Activated CD4-positive, alpha-beta T cell treated with anti-CD3 and anti-CD28 coated beads, Interleukin-2, amount 10 ng/mL, durations not matched to agents 24 days and 14 days (primary cell): ENCODE measurements at places on chromosomes 11 and 22. TPM values are rescaled to one million over a fixed set of nuclear protein-coding genes. Genes with fewer than 3 reads are reported as not detected.

Gene GAB4
- not detected in 2 replicates for total RNA-seq

Gene TSPAN32
- total RNA-seq, result 2.4 and 2.6 TPM in 2 replicates

Gene WNT7B
- not detected in 2 replicates for total RNA-seq

DNA sequence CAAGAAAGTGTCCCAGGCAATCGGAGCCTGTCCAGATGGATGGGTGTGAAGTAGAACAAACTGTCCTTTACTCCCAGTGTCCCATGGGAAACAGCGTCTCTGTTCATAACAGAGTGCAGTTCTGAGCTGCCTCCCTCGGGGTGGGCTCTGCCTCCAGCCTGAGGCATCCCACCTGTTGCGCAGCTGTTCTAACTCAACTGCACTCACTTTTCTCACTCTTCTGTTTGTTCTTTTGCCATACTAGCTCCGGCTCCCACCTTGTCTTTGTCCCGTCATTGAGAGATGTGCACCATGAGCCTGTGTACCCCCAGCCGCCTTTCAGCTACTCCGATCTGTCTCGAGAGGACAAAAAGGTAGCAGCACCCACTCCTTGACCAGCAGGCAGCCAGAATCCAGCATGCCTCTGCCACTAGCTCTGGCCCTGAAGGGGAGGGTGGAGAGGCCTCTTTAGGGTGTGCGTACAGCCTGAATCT is 20.7 kb upstream of the CDC42EP2 start:
- H3K4me3 ChIP-seq, result no peak overlapping the region
- no peak overlapping the region for H3K27ac ChIP-seq
- DNase-seq, result no peak
- peaks cover 54% of the 10 kb centered on the region for H3K36me3 ChIP-seq

DNA sequence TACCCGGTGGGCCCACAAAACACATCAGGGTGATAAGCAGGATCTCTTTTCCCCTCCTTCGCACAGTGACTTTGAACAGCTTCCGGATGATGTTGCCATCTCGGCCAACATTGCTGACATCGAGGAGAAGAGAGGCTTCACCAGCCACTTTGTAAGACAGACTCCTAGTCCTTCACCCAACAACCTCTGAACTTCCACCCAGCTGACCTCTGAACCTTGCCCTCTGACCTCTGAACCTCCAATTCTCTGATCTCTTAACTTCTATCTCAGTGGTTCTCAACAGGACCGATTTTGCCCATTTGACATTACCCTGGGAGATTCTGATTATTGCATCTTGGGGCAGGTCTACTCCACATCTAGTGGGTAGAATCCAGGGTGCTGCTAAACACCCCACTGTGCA is 3.2 kb downstream of the NCF4 start:
- no peak overlapping the region for H3K4me3 ChIP-seq
- no peaks in the 10 kb centered on the region for H3K27me3 ChIP-seq
- H3K36me3 ChIP-seq, result peaks cover 34% of the 10 kb centered on the region
- no peak for DNase-seq
- peaks cover 55% of the 10 kb centered on the region for H3K4me1 ChIP-seq

DNA sequence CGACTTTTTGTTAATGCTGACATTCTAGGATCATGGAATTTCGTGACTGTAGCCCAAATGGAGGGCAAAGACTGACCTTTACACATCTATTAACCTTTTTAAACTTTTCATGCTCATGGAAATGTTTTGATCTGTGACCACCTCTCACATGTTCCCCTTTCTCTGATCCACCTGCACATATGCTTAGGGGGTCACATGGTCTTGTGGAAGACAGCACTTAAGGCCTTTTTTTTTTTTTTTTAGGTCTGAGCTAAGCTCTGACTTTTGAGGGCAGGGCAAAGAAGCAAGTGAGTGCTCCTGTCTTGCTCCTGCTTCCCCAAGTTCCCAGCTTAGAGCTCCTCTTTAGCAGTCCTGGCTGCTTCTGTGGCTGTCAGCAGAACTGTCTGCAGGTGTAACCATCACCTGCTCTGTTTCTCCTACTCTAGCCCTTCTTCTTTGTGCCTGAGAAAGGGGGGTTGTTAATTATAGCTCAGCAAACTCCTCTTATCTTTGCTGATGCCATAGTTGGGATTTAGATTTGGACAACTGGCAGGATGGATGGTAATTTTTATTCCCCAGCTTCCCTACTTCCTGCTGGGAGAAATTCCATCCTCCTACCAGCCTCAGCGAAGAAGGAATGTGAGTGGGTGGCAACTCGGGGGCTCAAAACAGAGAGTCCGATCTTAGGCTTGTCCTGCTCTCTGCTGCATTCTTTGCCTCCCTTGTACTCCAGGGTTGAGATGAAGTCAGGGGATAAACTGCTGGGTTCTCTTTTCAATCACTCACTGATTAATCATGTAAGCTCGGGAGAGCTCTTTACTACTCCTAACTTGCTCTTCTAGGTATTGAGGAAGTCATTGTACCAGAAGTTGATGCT is 64.4 kb downstream of the GRAMD1B start:
- H3K4me1 ChIP-seq, result peaks cover 30% of the 10 kb centered on the region
- no peak overlapping the region for H3K4me3 ChIP-seq
- DNase-seq, result no peak
- peak overlapping the region; percentile 34 for H3K27ac ChIP-seq
- no peaks in the 10 kb centered on the region for H3K27me3 ChIP-seq

DNA sequence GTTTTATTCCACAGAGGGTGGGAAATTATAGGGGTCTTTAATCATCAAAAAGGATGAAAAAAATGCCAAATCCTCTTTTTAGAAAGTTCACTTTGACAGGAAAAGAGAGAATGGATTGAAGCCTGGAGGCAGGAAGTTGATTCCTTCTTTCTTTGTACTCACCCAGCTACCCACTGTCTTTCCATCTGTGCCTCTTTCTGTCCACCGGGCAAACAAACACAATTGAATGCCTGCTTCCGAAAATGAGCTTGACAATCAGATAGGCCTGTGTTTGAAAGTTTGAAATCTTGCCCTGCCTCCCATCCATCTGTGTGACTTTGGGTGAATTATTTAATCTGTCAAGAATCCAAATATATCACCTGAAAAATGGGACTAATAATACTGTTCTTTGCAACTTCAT is 81.1 kb downstream of the SCN3B start:
- no peak overlapping the region for H3K27ac ChIP-seq
- no peak overlapping the region for H3K4me3 ChIP-seq
- peaks cover 21% of the 10 kb centered on the region for H3K4me1 ChIP-seq
- H3K27me3 ChIP-seq, result no peaks in the 10 kb centered on the region
- H3K36me3 ChIP-seq, result peaks cover 10% of the 10 kb centered on the region
- no peak for DNase-seq

DNA sequence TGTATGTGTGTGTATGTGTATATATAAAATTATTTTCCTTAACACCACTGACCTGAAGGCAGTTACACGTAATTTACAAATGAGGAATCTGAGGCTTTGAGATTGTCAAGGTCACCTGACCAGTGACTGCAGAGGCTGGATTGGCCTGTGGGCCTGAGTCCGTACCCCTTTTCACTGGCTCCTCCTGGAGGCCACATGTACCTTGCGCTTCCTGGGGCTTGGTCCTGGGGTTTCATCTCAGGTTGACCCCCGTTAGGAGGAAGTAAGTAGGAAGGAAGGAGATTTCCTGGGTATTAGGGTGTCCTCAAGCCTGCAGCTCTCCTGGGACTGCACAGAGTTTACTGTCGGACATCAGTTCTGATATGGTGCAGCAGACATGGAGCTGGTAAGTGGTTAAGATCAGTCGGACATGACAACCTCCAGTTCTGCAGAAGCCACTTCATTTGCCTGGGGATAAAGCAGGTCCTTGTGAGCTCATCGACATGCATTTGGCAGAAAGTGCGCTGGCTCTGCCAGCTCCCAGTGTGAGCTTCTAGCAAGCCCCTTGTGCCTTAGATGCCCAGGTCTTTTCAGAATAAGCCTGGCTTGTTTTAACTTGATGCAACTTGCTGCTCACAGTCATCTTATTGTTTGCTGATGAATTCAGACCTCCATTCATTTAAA is 36.6 kb downstream of the ST3GAL4 start:
- no peaks in the 10 kb centered on the region for H3K4me1 ChIP-seq
- no peak overlapping the region for H3K27ac ChIP-seq
- no peak overlapping the region for H3K4me3 ChIP-seq

- no peaks in the 10 kb centered on the region for H3K36me3 ChIP-seq
- H3K27ac ChIP-seq, result no peak overlapping the region
- no peak for DNase-seq
Observed at GRCh38 chr11:67337257-67337656, 16.1 kb downstream of the POLD4 start.

GRCh38 chr22:17785185-17786184 is 11.2 kb upstream of the BID start:
- H3K4me1 ChIP-seq, result peaks cover 12% of the 10 kb centered on the region
- no peak overlapping the region for H3K27ac ChIP-seq
- H3K36me3 ChIP-seq, result no peaks in the 10 kb centered on the region
- peaks cover 6% of the 10 kb centered on the region for H3K27me3 ChIP-seq
- peak; percentile 91 for DNase-seq

DNA sequence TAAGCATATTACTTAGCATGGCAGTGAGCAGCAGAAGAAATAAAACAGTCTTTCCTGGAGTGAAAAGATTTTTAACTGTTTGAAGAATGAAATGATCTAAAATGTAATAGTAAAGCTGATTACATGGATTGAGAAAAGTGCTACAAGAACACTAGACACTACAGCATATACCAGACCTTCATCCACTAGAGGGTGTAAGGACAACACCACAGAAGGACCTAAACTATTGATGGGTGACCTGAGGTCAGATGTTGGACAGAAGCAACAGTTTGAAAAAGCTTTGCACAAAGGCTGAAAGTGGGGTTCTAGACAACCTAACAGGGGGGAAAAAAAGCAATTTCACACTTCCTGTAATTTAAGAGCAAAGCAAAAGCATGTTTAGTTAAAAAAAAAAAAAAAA is 97.7 kb downstream of the RBFOX2 start:
- no peak overlapping the region for H3K4me3 ChIP-seq
- no peaks in the 10 kb centered on the region for H3K4me1 ChIP-seq
- no peaks in the 10 kb centered on the region for H3K36me3 ChIP-seq
- H3K27ac ChIP-seq, result no peak overlapping the region
- no peak for DNase-seq

DNA sequence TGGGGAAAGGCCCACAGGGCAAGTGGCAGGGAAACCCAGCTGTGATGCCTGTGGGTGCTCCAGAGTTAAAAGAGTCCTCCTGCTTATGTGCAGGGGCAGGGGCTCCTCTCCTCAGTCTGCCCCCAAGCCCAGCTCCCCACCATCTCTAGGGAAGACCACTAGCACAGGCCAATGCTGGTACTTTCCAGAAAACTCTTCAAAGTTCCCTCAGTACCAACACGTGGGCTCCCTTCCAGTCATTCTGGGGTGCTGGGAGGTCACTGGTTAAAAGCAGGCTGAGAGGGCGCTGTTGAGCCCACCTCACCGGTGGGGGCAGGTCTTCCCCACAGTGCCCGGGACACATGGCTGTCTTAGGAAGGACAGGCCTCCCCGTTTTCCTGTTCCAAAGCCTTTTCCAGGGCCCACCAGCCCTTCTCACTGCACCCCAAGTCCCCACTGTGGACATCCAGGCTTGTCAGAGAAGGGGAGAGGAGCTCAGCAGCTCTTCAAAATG is 154.6 kb downstream of the TRIM29 start:
- no peak for DNase-seq
- no peak overlapping the region for H3K27ac ChIP-seq
- H3K4me3 ChIP-seq, result no peak overlapping the region
- H3K4me1 ChIP-seq, result no peaks in the 10 kb centered on the region

GRCh38 chr11:87215236-87215635 is 177.5 kb downstream of the TMEM135 start:
- no peak for DNase-seq
- peaks cover 15% of the 10 kb centered on the region for H3K4me1 ChIP-seq
- no peak overlapping the region for H3K4me3 ChIP-seq
- H3K36me3 ChIP-seq, result no peaks in the 10 kb centered on the region
- H3K27me3 ChIP-seq, result no peaks in the 10 kb centered on the region
- no peak overlapping the region for H3K27ac ChIP-seq

- H3K27ac ChIP-seq, result no peak overlapping the region
- DNase-seq, result no peak
- H3K36me3 ChIP-seq, result no peaks in the 10 kb centered on the region
- peaks cover 10% of the 10 kb centered on the region for H3K27me3 ChIP-seq
- no peak overlapping the region for H3K4me3 ChIP-seq
Observed at GRCh38 chr11:11171285-11171684, 181.8 kb downstream of the CSNK2A3 start.

- no peaks in the 10 kb centered on the region for H3K27me3 ChIP-seq
- no peak overlapping the region for H3K4me3 ChIP-seq
- peaks cover 20% of the 10 kb centered on the region for H3K36me3 ChIP-seq
Observed at GRCh38 chr11:72091292-72091691, 10.6 kb downstream of the LRRC51 start.

GRCh38 chr22:22942511-22943329 is 55.1 kb downstream of the IGLL5 start:
- peak; percentile 90 for DNase-seq
- peaks cover 8% of the 10 kb centered on the region for H3K4me1 ChIP-seq
- no peaks in the 10 kb centered on the region for H3K36me3 ChIP-seq

GRCh38 chr22:49039625-49040024 is 788.0 kb downstream of the BRD1 start:
- H3K4me1 ChIP-seq, result no peaks in the 10 kb centered on the region
- H3K27me3 ChIP-seq, result no peaks in the 10 kb centered on the region
- no peaks in the 10 kb centered on the region for H3K36me3 ChIP-seq
- no peak overlapping the region for H3K4me3 ChIP-seq

GRCh38 chr11:33533386-33534052 is 167.1 kb downstream of the C11orf91 start:
- H3K27ac ChIP-seq, result no peak overlapping the region
- no peak overlapping the region for H3K4me3 ChIP-seq
- H3K4me1 ChIP-seq, result no peaks in the 10 kb centered on the region

GRCh38 chr11:82794490-82794889 is 60.8 kb upstream of the FAM181B start:
- DNase-seq, result no peak
- no peaks in the 10 kb centered on the region for H3K4me1 ChIP-seq
- H3K36me3 ChIP-seq, result no peaks in the 10 kb centered on the region
- no peak overlapping the region for H3K4me3 ChIP-seq

- peaks cover 33% of the 10 kb centered on the region for H3K4me1 ChIP-seq
- DNase-seq, result peak; percentile 62
- no peak overlapping the region for H3K27ac ChIP-seq
- H3K36me3 ChIP-seq, result no peaks in the 10 kb centered on the region
- peak overlapping the region; percentile 51 for H3K4me3 ChIP-seq
Observed at GRCh38 chr11:114319716-114320328, 23.6 kb downstream of the NNMT start.

DNA sequence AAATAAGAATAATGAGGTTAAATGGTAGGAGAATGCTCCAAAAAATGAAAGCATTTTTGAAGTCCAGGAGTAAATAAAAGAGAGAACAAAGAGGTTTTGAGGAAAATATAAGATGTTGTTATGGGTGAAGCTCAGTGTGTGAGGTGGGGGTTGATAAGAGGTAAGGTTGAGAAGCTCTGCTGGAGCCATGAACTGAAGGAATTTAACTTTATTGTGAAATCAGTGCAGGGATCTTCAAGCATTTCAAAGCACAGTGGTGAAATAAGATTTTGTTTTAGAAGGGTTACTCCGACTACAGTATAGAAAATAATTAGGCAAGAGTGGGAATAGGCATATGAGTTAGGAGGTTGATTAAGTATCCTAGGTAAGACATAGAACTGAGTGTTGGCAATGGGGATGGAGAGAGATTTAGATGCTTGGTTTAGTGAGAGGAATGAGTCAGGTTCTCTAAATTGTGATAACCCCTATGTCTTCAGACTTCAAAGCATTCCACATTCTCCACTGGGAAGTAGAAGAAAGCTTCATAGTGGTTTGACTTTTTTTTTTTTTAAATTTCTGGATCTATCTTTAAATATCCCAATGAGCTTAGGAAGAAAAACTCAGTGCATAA is 403.2 kb downstream of the AASDHPPT start:
- no peak overlapping the region for H3K27ac ChIP-seq
- no peaks in the 10 kb centered on the region for H3K27me3 ChIP-seq
- no peak overlapping the region for H3K4me3 ChIP-seq
- no peak for DNase-seq
